ENCODE measurements at places on chromosomes 2 and 18.

DNA sequence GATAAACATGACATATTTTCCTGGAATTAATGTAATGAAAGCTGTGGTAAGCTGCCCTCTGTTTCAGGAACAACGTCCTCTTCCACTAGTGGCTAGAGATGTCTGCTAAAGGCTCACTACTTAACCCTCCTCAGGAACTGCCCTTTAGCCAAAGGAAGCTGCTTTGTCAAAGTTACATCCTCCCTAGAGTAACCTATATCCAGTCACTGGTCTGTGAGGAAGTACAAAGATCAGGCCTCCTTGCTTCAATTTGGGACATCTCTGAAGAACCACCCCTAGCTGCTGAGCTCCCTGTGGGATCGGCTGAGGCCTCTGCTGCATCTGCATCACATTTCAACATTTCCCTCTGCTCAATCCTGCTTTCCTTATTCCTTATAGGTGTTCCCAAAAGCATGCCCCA lies 107.8 kb downstream of the PRELID3A start:
- no peak for DNase-seq

GRCh38 chr2:27723372-27724144 lies 48.0 kb upstream of the MRPL33 start:
- no peak for DNase-seq

- DNase-seq: no peak
Measured at GRCh38 chr2:124018890-124019289, 6.2 kb upstream of the CNTNAP5 start.

DNA sequence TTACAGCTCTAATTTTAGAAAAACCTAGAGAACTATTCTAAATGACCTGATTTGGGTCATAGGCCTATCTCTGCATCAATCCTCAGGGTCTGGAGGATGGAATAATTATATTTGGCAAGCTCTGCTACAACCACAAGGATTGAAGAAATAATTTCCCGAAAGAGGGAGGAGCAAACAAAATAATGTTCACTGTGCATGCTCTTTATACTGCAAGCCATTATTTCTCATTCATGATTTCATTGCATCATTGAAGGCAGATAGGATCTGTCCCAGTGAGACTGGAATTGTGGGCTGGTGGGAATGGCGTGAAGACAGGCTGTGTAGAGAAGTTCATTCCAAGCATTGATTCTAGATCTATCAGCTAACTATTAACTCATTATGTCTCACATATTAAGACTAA lies 12.7 kb upstream of the MAPRE2 start:
- no peak for DNase-seq

DNA sequence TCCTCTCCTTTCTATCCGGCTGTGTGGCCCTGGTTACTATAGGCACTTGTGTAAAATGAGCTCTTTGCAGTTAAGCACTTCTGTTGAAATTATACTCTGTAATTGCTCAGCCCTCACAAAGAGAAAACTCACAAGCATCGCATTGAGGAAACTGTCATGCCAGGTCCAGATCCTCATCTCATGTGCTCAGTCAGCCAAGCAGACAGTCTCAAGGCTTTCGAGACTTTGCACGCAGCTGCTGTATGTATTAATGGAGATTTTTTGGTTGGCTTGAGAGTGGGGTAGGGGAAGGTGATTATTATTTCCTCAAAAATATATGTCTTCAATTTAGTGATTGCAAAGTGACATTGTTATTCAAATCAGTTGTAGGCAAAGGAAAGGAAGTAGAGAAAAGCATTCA lies 33.0 kb upstream of the PHLPP1 start:
- no peak for DNase-seq

- no peak for DNase-seq
Measured at GRCh38 chr2:133266041-133266925, 302.0 kb downstream of the NCKAP5 start.

- no peak for DNase-seq
Measured at GRCh38 chr2:150041722-150042425, 445.6 kb downstream of the RND3 start.

DNA sequence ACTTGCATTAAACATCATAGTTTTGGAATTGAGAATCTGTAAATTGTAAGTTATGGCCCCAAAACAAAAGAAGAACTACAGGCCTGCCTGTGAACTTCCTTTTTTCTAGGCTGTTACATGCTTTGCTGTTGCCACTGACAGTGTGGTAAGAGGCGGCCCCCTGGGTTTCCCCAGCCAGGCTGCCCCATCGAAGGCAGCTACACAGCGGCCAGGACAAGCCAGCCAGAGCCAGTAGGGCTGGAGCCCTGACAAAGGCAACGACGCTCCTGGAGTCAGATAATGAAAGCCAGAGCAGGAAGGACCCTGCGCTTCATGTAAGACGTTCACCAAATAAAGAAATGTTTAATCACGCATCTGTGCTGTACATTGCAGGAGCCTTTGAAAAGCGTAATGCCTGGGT lies 55.0 kb downstream of the ANKRD44 start:
- DNase-seq: peak; percentile 42

GRCh38 chr2:207073801-207074678 lies 91.7 kb downstream of the KLF7 start:
- DNase-seq: peak; percentile 5

GRCh38 chr2:53508667-53509066 lies 258.9 kb upstream of the CHAC2 start:
- DNase-seq: no peak

- DNase-seq: no peak
Measured at GRCh38 chr2:134718817-134719814, at the start of gene TMEM163. TSS of gene TMEM163 (minus strand) at chr2:134719000.

Data from stimulated activated CD8-positive, alpha-beta memory T cell treated with anti-CD3 and anti-CD28 coated beads, Interleukin-7, amount 100 ng/mL, for 1 hour (primary cell).